ENCODE measurements at places on chromosomes 2 and 18.

DNA sequence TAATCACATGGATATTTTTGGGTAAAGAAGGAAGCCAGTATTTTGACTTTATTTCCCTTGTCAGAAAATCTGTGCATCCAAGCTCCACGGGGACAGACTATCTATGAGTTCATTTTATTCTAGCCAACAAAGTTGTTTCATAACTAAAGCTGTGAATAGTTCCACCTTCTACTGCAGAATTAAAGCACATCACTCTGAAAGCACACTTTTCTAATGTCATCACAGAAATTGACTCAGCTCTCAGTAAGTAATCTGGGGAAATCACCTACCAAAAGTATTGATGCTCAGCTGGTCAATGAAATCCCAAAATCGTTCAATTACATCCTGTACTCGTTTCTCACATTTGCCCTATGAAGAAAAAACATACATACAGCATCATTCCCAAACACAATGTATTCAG lies 19.1 kb downstream of the IAH1 start:
- DNase-seq: no peak

DNA sequence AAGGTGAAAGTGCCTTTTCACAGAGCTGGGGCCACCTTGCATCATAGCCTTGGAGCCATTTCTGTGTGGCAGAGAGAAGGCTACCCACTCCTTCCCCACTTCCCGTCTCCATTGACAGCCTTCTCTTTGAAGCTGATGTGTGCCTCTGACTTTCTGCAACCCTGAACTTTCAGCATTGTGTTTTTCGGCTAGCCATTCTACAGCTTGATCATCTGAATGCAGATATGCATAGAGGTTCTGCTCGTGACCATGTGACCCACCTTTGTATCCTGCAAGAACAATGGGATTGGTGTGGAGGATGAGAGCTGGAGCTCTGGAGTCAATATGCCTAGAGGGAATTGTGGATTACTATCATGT lies 69.1 kb upstream of the KCNE4 start:
- no peak for DNase-seq

DNA sequence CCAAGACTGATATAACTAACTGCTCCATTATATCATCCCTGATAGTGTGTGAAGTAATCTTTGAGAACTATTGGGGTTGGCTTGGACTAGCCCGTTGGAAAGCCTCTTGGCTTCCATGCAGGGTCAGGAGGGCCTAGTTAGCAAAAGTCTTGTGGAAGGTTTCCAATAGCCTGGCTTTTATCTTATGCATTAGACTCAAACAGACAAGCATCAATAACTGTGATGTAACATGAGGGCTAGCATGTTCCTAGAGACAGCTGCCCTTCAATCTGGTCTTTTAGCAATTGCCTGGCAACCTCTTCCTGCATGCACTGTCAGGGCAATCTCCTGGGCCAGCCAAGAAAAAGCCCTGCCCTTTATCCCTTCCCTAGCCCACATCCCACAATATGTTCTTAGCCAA lies 18.2 kb downstream of the SLC8A1 start:
- DNase-seq: no peak

GRCh38 chr18:4250141-4250540 lies 205.0 kb downstream of the DLGAP1 start:
- DNase-seq: no peak

DNA sequence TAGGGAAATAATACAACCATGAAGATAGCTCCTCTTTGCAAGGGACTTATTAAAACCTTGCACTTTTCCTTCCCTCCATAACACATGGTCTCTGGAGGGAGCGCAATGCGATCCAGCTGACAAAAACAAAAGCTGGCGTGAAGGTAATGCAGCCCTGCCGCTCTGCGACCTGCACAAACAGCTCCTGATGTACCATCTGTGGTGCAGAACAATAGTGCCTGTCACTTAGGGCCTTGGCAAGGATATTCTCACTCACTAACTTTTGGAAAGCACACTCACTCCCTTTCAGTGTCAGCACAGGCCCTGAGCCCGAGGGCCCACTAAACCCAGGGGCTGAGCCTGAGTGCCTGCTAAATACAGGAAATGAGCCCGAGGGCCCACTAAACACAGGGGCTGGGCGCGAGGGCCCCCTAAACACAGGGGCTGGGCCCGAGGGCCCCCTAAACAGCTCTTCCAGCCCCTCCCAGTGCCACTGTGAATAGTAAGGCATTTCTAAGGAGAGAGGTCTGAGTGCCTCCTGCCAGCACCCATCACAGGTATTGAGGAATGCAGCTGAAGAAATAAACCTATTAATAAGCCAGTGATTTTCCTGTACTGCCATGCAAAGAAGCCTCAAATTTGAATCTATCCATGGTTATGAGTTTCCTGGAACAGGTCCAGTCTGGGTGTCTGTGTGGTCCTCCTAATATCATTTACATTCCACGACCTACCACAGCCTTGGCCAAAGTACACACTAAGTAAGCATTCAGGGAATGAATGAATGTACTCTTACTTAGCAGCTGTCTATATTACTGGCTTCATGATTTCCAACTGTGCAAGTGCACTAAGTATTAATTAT lies 9.3 kb downstream of the L3MBTL4 start:
- no peak for DNase-seq

GRCh38 chr18:51655327-51655698 lies 457.8 kb upstream of the MEX3C start:
- no peak for DNase-seq

GRCh38 chr18:8537400-8537799 lies 71.8 kb upstream of the RAB12 start:
- no peak for DNase-seq

- no peak for DNase-seq
Observed at GRCh38 chr2:68365087-68365486, at the start of gene PLEK. TSS of gene PLEK (plus strand) at chr2:68365282. CDS start at chr2:68365352, 70 bp downstream.

GRCh38 chr2:29114946-29115609 lies at the start of gene CLIP4:
TSS of gene CLIP4 (plus strand) at chr2:29115415. CDS start at chr2:29121389, 5,974 bp downstream.
- no peak for DNase-seq

GRCh38 chr2:200757399-200757798 lies 54.3 kb upstream of the BZW1 start:
- DNase-seq: no peak

DNA sequence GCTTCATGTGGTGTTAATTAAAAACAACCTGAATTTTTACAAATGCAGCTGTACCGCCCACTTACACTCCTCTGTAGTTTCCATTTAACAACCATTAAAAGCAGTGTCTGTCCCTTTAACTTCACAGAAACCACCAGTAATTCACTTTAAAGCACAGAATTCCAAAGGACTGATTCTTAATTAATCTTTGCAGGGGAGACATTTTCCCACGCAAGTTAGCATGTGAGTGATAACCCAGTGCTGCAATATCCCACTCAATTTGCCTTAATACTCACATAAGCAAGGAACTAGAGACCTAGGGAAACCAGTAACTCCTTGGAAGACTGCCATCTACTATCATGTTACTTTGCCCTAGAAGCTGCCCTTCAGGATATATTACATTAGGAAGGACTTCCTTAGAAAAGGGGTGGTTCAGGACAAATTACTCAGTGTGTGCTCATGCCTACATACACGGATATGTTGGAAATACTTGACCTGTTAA lies 102.3 kb downstream of the OSR1 start:
- no peak for DNase-seq

DNA sequence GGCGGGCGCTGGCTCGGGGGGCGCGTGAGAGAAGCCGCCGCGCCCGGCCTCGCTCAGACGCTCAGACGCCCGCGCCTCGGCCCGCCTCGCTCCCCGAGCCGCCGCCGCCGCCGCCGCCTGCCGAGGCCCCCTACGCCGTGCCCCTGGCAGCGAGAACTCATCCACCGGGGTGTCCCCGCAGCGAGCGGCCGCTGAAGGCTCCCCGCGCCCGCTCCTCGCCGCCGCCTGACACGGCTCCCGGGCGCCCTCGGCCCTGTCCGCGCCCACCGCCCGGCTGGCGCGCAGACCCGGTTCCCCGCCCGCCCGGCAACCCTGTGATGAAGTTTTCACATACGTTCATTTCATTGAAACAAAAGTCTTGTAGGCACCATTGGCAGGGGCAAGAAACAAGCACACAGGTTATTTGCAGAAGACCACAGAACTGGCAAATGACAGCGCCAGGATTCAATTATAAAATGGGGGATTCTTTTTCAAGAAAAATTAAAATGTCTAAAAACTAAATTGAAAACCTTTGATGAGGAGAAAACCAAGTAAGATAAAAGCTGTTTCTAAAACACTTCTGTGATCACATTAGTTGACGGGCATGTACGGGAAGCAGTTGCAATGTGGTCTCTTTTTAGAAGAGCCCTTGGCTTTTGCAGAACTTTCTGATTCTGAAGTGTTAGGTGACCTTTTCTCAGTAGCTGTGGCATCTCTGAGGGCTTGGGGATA lies 50.5 kb upstream of the TUBA3D start:
- DNase-seq: no peak

- DNase-seq: no peak
Observed at GRCh38 chr2:189302274-189302948, 122.8 kb upstream of the COL5A2 start.

Measured in T47D (cell line).